ENCODE measurements at places on chromosomes 5 and 9.

DNA sequence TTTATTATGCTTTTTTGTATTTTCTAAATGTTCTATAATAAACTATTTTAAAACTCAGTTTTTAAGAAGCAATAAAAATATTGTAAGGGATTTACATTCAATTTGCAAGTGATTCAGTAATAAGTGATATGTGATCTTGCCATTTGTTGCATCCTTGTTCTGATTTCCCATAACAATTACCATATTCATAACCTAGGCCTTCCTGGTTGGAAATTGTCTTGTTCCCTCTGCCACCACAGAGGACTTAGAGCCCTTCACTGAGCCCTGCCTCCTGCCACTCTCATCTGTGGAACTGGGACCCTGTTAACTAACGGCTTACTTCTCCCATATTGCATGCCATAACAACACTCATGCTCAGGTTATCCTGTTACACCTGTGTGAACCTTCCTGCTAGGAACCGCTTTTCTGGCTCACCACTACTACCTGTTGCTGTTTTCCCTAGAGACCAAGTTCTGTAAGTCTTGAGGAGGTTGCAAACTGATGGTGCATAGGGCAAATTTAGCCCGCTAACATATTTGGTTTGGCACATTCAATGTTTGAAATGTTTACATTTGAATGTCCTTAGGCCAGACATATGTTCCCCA, 32.9 kb upstream of the DTWD2 start:
- no peak for DNase-seq

DNA sequence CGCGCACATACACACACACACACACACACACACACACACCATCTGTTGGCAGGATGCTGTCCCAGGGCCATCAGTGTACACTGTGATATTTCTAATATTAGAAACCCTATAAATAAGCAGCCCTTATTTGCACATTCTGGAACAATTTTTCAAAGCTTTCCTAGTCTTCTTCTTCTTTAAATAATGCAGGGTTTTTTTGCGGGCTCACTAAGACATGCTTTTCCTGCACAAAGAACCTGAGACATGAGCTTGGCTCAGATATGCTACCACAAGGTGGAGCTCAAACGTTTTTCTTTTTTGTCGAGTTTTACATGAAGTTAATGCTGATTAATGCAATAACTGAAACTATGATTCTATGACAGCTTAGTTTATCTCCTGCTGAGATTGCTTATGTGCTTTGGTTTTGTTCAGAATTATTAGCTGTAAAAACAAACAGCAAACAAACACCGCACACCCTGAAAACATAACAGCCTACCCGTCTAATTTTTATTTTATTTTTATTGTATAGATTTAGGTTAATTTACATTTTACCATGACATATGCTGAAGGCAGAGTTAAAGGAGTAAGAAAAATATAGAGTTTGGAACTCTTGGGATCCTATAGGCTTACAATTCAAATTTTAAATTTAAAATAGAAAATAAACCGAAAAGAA, 95.8 kb downstream of the ALDH1A1 start:
- DNase-seq = peak; percentile 66

- no peak for DNase-seq
These were observed 325.6 kb downstream of the ENC1 start for GRCh38 chr5:74314906-74315305.

GRCh38 chr9:110797611-110798010, 129.0 kb downstream of the MUSK start:
- DNase-seq = peak; percentile 20

- peak; percentile 58 for DNase-seq
These were observed 163.8 kb downstream of the TSSK1B start for GRCh38 chr5:113271015-113271414.

DNA sequence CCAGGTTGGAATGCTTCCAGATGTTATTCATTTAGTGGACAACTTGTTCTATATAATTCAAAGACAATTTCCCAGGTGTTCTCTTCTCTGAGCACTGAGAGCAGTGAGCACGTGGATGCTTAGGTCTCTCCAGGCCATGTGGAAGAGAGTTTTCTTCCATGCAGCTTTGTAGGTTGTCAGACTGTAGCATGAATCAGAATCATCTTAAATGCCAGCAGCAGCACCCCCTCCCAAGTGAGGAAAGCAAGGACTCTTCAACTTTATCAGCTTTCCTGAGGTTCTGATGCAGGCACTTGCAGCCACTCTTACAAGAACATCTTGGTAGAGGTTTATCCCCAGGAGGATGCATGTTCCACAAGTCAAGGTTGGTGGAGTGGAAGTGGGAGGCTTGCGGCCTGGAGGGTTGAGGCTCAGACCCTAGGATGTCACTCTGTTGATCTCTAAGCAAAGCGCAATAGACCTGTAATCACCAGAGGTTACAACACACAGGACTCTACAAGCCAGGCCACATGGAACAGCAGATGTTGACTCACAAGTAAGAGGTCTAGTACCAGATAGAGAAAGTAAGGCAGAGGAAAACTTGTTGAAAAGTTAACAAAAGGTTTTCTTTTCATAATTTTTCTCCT, 47.7 kb downstream of the UGCG start:
- peak; percentile 55 for DNase-seq

DNA sequence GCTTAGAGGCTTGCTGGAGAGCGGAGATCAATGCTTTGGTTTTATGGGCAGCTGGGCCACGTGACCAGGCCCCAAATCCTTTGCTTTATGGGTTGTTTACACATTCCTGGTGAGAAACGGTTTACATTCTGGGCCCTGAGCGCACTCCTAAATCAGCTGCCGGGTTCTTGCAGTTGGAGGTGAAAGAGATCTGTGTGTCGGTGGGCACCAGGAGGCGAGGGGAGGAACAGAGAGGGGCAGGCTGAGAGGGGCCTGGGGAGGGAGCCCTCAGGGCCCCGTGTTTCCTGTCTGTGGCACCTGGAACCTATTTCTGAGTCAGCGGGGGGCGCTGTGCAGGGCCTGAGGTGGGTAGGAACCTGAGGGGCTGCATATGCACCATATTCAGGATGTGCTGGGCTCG, 63.5 kb upstream of the HAND1 start:
- no peak for DNase-seq

DNA sequence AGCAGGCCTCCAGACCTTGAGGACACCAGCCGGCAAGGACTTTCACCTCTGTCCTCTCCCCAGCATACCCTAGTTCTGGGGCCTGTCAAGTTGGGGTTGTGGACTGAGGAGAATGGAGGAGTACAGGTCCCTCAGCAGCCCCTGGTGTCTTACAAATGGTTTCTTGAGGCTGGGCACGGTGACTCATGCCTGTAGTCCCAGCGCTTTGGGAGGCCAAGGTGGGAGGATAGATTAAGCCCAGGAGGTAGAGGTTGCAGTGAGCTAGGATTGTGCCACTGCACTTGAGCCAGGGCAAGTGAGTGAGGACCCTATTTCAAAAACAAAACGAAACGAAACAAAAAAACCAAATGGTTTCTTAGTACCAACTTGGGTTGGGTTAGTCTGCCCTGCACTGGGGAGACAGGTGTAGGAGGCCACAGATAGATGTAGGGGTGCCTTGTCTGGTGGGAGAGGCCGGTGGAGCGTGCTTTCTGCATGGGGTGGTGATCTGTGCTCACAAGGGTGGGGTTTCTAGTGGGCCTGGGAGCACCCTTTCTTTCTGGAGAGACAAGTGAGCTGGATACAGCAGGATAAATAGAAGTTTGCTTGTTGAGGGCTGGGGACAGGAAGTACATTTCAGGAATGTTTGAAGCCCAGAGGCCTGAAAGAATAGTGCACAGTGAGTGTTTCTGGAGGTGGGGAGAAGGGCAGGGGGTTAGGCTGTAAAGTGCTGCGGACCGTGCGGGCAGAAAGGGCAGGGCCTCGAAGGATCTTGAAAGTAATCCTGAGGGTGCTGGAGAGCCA, 37.7 kb upstream of the PSD2 start:
- no peak for DNase-seq

Measured in brain microvascular endothelial cell (primary cell).